ENCODE measurements at places on chromosomes 13 and 19.

DNA sequence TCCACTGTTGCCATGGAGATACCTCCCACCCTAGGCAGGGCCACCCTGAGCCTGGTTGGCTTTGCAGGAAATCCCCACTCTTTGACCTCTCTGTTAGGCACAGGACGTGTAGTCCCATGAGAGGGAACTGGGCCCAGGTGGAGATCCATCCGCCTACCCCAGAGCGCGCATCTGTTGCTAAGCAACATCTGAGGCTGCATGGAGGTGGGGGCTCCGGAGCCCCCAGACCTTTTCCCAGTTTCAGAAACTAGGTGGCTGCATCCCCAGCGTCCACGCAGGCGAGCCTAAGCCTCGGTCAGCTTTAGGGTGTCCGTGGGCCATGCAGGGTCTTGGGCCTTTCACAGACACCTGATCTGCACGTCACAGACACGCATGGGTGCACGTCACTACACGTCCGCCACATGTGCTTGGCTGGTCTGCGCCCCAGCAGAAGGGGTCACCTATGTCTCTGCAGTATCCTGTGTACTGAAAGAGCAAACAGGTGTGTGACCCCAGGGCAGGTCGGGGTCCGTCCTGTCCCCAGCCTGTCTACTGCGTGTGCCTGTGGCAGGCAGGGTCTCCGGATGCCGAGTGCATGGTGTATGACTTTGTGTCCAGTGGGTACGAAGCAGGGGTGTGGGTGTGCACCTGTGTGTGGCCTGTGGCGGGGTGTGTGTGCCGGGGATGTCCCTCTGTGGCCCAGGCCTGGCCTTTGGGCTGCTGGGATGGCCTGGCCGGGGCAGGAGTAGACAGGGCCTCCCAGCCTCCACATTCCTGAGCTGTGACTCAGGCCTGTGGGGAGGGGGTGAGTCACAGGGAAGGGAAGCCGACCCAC lies 4.1 kb upstream of the CIRBP start:
- DNase-seq: no peak

- no peak for DNase-seq
These were observed 254.1 kb downstream of the MZT1 start for GRCh38 chr13:72473321-72473720.

DNA sequence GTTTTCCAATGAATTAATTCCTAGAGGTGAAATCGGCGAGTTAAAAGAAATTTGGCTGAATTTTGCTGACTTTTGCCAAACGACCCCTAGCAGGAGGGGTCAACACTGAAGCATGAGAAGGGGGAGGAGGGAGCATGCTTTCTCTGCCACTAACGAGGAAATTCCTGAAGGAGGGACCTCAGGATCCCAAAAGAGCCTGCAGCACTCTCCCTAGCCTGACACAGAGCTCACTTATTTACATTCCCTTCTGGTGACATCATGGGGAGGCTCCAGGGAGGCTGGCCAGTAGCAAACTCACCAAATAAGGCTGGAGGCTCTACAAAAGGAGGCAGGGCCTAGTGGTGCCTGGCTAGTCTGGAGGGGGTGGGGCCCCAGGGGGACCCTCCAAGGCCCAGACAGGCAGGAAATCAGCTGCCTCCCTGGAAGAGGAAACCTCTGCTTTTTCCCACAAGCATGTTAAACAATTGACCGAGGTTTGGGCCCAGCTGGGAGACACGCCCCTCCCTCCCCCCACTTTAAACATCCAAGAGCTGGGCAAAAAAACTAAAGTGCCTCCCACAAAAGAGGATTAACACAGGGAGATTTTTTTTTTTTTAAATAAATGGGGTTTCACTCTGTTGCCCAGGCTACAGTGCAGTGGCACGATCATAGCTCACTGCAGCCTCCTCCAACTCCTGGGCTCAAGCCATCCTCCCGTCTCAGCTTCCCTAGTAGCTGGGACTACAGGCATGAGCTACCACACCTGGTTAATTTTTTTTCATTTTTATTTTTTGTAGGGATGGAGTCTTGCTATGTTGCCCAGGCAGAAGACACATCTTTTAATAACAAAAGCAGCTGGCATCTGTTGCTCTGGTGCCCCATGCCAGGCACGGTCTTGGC lies 2.1 kb downstream of the DAPK3 start:
- peak; percentile 79 for DNase-seq

DNA sequence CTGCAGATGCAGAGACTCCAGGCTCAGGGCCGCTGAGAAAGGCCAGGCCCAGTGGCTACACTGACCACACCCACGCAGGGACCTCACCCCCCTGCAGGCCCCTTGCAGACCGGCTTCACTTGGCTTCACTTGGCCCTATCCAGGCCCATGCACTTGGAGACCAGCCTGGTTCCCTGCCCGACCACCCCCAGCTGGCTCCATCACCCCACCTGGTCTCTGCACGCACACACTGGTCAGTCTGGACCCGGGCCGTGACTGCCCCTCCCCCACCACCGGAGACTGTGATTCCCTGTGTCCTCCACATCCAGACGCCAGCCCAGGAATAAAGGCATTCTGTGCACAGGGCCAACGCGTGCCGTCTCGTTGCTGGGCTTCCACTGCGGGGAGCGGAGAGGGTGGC lies 4.9 kb upstream of the EBI3 start:
- DNase-seq: no peak

- no peak for DNase-seq
These were observed 3.6 kb upstream of the FAM187B start for GRCh38 chr19:35231956-35232645.

GRCh38 chr13:75829830-75830229 lies 193.7 kb downstream of the LMO7 start:
- no peak for DNase-seq

- no peak for DNase-seq
These were observed 6.8 kb downstream of the PLPPR2 start for GRCh38 chr19:11361771-11362731.

DNA sequence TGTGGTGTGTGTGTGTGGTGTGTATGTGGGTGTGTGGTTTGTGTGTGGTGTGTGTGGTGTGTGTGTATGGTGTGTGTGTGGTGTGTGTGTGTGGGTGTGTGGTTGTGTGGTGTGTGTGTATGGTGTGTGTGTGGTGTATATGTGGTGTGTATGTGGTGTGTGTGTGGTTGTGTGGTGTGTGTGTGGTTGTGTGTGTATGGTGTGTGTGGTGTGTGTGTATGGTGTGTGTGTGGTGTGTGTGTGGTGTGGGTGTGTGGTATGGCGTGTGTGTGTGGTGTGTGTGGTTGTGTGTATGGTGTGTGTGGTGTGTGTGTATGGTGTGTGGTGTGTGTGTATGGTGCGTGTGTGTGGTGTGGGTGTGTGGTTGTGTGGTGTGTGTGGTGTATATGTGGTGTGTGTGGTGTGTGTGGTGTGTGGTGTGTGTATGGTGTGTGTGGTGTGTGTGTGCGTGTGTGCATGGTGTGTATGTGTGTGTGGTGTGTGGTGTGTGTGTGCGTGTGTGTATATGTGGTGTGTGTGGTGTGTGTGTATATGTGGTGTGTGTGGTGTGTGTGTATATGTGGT lies 8.7 kb downstream of the SHISA7 start:
- no peak for DNase-seq

GRCh38 chr13:48866249-48866648 lies 109.5 kb upstream of the FNDC3A start:
- DNase-seq: no peak

DNA sequence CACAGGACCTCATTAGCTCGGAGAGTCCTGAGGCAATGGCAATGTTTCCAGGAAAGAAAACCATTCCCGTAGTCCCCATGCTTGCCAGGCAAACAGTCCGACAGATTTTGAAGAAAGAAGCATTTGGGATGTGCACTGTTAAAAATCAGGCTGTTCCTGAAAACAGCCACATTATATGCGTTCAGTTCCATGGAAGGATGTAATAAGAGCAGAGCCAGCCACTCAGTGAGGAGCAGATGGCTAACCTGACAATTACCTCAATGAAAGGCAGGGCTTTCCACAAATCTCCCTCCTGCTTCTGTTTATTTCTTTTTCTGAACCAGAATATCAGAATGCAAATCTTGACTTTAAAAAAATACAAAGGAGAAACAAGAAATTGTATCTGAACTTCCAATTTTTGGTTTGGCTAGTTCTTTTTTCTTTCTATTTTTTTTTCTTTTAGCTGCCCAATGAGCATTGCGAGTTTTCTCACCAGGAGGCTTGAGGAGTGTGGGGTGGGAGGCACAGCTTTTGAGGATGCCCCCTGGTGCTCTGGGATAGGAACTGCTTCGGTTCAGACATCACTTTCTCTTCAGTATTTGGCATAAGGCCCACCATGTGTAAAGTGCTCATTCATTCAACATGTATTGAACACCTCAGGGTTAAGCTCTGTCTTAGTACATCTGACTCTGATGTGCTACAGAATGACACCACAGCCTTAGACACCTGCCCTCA lies 124.2 kb downstream of the TBC1D4 start:
- DNase-seq: no peak

DNA sequence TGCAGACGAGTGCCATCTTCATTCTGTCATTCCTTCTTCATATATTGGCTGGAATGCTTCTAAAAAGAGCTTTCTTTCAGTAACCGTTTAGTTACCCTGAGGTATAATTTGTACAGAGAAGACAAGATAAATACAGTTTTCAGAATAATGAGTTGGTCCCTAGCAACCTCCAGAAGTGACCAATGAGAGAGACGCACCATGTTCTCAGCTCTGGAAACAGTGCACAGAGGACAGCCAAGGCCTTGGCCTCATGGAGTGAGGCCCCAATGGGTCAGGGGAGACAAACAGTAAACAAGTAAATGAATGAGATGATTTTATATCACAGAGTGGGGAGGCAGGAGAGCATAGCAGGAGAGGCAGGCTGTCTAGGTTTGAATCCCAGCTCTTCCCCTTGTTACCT lies 90.7 kb downstream of the DPF1 start:
- no peak for DNase-seq

DNA sequence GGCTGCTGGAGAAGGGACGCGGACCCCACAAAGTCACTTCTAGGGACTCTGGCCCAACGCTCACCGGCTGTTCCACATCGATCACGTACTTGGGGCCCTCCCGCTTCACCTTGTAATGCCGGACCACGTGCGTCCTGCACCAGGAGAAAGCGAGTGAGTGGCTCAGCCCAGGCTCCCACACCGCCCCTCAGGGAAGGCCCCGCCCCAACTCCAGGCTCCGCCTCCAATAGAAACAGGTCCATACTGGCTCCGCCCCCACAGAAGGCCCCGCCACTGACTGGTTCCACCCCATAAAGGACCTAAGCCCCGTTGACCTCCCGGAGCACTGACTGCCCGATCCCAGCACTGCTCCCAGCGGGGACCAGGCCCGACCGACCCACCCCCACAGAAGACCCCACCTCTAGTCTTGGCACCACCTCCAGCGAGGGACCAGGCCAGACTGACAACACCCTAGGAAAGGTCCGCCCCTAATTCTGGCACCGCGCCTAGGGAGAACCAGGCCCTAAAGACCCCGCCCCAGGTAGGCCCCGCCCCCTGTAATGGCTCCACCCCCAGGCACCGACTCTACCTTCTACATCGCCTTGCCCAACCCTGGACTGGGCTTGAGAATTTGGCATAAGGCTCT lies 11.3 kb downstream of the STAP2 start:
- DNase-seq: no peak

- DNase-seq: no peak
These were observed 60.5 kb upstream of the TPM4 start for GRCh38 chr19:16015805-16016173.
